ENCODE measurements at places on chromosomes 4 and X.

- DNase-seq, result no peak
Measured at GRCh38 chr4:123830930-123831329, 434.3 kb downstream of the SPRY1 start.

DNA sequence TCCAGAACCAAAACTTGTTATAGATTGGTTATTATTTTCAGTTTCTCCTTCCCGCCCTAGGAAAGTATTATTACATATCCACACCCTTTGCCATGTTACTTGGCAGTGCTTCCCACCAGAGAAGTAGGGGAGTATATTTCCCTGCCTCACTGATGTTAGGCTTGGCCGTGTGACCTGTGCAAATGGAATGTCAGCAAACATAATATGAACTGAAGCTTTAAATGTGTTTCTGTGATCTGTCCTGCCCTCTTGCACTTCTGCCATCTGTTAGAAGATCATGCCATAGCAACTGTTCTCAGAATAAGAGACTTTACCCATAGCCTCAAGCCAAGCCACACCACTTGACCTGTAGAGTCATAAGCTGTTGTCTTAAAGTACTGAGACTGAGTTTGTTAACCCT, 36.7 kb upstream of the NEUROG2 start:
- DNase-seq, result no peak

GRCh38 chrX:37746218-37746941, 33.5 kb upstream of the CYBB start:
- no peak for DNase-seq

DNA sequence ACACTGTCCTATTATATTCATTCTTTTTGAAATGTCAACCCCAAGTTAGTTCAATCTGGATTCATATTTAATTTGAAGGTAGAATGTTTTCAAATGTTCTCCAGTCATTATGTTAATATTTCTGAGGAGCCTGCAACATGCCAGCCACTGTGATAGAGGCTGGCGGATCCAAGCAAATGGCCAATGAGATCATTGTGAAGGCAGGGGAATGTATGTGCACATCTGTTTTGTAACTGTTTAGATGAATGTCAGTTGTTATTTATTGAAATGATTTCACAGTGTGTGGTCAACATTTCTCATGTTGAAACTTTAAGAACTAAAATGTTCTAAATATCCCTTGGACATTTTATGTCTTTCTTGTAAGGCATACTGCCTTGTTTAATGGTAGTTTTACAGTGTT, 1.6 kb downstream of the CXCL1 start:
- no peak for DNase-seq

GRCh38 chr4:181581983-181582382, 661.2 kb upstream of the TENM3 start:
- no peak for DNase-seq

- no peak for DNase-seq
Measured at GRCh38 chr4:175813821-175814220, 1.8 kb upstream of the GPM6A start.

DNA sequence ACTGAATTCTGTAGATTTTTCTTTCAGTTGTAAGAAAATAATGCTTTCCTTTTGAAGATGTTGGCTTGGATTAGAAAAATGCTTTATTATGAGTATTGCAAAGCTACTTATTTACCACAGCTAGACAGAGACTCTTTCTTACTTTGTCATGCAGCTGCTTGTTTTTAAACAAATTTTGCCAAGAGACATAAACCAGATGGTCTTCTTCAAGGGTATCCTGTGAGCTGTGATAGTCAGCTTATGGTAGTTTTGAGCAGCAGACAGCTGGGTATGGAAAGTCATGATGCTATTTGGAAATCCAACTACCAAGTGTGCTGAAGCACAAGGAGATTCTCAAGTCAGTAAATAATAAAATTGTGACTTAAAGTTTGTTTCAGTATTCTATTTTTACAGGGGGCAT, 941.5 kb downstream of the DMD start:
- DNase-seq, result no peak

GRCh38 chr4:19945979-19946380, 305.7 kb upstream of the SLIT2 start:
- DNase-seq, result no peak

DNA sequence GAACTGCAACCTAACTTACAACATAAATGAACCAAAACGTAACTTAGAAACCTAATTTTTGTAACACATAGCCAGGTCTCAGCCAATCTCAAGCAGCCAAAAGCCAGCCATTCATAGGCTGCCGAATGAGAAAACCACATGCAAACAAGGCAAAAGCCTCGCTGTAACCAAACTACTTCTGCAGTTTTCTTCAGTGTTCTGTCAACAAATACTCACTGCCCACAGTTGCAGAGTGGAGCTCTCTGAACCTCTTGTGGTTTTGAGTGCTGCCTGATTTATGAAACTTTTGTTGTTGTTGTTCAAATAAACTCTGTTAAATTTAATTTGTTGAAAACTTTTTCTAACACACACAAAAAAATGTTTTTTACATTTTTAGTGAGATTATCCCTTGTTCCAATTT, 251.2 kb downstream of the PAPSS1 start:
- no peak for DNase-seq

DNA sequence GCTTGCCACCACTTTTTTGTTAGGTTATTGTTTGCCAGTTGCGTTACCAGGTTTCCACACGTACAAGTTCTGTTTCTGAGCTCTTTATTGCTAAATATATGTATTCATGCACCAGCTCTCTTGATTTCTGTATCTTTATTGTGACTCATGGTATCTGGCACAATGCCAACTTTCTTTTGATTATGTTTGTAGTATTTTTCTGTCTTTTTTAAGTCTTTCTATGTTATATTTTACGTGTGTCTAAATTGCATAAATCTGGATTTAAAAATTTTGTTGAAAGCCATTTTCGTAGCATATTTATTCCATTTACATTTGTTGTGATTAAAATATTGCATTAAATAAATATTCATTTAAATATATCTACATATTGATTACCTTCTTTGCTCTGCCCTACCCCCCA, 73.8 kb downstream of the KDM6A start:
- no peak for DNase-seq

- no peak for DNase-seq
Measured at GRCh38 chr4:1112174-1112820, 1.1 kb downstream of the RNF212 start.

DNA sequence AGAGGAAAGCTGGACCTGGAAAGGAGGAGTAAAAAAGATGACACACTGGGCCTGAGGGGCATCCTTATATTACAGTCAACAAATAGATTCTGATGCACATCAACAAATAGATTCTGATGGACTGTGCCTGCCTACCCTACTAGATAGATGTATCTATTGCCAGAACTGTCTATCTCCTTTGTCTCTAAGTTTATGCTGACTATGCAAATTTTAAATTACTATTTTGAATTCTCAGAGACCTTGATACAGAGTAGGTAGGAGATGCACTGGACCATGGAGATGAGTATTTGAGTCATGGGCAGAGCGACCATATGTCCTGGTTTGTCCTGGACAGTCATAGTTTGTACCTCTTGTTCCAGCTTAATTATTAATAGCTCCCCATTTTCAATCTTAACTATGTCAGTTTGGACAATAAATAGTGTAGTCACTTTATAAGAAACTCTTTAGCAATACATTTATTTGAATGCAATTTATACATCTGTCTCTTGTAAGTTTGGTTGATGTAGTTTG, 247.9 kb upstream of the PPP1R2C start:
- DNase-seq, result no peak

GRCh38 chr4:123583043-123583442, 186.4 kb downstream of the SPRY1 start:
- DNase-seq, result no peak

- DNase-seq, result no peak
Measured at GRCh38 chrX:33333271-33333670, 121.9 kb upstream of the DMD start.

- no peak for DNase-seq
Measured at GRCh38 chrX:48711929-48712505, 15.5 kb downstream of the SUV39H1 start.

DNA sequence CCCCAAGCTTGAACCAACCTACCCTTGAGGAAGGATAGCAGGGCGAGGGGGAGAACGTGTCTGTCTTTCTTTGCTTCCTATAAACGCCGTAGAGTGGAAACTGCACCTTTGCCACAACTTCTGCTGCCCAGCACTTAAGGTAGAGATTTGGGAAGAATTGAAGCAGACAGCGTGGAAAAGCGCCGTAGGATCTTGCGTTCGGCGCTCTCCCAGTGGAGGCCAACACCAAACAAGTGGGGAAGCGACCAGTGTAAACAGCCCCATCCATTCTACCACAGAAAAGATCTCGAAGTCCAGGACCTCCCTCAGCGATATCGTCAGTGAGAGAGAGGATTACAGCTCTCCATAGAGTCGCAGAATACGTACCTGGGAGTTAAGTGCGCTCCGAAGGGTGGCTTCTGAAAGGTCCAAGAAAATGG, 3.9 kb upstream of the NKX6-1 start:
- DNase-seq, result no peak

GRCh38 chr4:174658246-174658645, 136.0 kb upstream of the HPGD start:
- no peak for DNase-seq

- DNase-seq, result no peak
Measured at GRCh38 chr4:169332583-169332982, 61.8 kb upstream of the SH3RF1 start.

DNA sequence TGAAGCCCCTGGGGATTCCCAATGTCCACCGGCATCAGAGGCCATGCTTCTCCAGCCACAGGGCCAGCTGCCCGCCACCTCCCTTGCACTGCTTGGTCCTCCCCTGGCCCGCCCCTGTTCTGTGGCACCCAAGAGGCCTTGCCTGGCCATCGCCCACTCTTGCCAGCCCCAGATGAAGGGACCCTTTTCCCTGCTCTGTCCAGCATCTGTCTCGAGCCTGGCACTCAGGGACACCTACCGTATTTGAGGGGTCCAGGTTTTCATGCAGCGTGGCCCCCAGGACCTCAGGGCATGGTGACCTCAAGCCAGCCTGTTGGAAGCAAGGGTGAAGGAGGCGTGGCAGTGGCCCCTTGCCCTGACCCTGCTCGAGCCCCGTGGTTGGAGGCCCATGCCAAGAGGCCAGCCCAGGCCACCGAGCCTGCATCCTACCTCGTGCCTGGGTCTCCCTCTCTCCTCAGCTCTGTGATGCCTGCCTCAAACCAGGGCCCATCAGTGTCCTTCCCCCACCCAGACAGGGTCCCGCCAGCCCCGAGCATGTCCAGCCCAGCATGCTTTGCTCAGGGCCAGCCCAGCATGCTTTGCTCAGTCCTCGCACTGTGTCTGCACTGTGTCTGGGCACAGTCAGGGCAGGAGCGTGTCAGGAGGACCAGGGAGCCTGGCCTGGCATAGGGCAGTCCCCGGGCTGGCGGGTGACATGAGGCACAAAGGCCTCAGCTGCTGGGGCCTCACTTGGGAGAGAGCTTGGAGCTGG, 14.3 kb upstream of the FGFR3 start:
- no peak for DNase-seq

DNA sequence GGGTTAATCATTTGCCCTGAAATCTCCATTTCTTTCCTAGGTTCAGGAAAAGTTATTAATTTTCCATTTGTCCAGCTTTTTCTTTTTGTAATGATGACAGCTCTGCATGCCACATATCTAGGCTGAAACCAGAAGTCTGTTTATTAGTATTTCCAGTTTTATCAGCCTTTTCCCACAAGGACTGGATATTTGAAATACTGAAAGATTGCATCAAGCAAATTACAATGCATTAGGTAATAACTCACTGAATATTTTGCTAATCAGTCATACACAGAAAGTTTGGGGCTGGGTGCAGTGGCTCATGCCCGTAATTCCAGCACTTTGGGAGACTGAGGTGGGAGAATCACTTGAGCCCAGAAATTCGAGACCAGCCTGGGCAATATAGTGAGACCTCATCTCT, 21.5 kb downstream of the SLC9A7 start:
- no peak for DNase-seq

- DNase-seq, result no peak
Measured at GRCh38 chrX:43718081-43718480, 62.0 kb downstream of the MAOA start.

- DNase-seq, result no peak
Measured at GRCh38 chr4:11769434-11769833, 340.7 kb upstream of the HS3ST1 start.

DNA sequence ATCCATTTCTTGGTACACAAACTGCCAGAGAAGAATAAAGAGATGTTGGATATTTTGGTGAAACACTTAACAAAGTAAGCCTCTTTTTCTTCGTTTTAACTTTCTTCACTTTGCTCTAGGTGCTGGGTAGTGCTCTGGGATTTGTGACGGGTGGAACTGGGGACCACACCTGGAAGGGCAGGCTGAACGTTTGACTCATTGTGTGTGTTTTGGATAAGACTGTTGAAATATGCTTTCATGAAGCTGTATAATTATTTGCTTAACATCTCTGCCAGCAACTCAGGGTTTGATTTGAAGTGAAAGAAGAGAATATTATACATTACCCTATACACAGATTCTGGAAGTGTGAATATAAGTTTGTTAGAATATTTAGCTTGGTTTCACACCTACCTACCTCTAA, 233.2 kb downstream of the ARHGAP10 start:
- DNase-seq, result no peak

DNA sequence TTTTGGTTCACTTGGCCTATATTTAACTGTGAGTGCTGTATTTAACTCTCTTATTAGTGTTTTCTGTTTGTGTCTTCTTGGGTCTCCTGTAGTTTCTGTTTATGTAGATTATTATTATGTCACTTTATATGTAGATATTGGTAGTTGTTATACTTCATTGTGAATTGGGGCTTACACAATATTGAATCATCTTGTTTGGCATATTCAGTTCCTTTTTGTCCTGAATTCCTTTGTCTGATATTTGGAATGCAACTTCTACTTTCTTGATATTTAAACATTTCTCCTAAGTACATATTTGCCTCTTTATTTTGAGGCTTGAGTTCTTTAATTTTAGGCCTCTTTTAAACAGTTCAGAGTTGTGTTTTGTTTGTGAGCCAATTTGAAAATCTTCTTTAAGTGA, 544.8 kb upstream of the ADGRL3 start:
- no peak for DNase-seq

- no peak for DNase-seq
Measured at GRCh38 chrX:19303256-19303880, 40.4 kb upstream of the PDHA1 start.

DNA sequence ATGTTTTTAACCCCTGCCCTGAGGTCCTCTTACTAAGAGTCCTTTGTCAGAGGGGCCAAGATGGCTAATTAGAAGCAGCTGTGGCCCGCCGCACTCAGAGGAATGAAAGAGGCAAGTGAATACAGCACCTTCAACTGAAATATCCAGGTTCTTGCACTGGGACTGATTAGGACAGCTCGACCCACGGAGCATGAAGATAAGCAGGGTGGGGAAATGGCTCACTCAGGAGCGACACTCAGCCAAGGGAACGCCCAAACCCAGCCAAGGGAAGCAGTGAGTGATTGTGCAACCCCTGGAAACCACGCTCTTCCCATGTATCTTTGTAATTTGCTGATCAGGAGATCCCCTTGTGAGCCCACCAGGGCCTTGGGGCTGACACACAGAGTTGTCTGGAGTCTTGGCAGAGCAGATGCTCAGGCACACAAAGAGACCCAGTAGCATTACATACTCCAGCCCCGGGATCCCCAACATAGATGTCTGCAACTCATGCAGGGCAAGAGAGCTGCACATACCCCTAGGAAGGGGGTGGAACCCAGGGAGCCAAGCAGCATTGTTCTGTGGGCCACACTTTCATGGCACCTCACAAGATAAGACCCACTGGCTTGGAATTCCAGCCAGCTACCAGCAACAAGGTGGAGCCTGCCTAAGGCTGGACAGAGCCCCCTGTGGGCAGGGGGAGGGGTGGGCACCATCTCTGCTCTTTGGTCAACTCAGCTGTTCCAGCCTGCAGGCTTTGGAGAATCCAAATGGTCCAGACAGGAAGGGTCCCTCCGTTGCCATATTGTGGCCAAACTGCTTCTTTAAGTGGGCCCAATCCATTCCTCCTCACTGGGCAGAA, 23.3 kb downstream of the F8A3 start:
- no peak for DNase-seq
